ENCODE measurements at places on chromosomes 7 and 10.

DNA sequence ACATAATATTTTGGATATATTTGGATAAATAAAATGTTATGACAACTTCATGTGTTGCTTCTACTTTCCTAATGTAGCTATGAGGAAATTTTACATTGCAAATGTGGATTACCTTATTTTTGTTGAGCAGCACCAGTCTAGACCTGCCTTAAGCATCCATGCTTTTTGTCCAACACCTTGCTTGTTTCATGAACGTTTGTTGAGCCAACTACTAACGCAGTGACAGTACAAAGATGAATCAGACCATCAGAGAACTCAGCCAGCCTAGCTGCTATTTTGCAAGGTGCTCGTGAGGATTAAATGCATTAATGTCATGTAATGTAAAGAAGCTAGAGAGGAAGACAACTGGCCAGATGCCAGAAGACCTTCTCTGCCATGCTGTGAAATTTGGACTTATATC, 1.1 kb upstream of the ZC3HAV1L start:
- no peak for DNase-seq
- no peaks in the 10 kb centered on the region for H3K36me3 ChIP-seq
- no peak overlapping the region for H3K27ac ChIP-seq
- H3K4me1 ChIP-seq: peaks cover 39% of the 10 kb centered on the region
- no peak overlapping the region for H3K4me3 ChIP-seq

DNA sequence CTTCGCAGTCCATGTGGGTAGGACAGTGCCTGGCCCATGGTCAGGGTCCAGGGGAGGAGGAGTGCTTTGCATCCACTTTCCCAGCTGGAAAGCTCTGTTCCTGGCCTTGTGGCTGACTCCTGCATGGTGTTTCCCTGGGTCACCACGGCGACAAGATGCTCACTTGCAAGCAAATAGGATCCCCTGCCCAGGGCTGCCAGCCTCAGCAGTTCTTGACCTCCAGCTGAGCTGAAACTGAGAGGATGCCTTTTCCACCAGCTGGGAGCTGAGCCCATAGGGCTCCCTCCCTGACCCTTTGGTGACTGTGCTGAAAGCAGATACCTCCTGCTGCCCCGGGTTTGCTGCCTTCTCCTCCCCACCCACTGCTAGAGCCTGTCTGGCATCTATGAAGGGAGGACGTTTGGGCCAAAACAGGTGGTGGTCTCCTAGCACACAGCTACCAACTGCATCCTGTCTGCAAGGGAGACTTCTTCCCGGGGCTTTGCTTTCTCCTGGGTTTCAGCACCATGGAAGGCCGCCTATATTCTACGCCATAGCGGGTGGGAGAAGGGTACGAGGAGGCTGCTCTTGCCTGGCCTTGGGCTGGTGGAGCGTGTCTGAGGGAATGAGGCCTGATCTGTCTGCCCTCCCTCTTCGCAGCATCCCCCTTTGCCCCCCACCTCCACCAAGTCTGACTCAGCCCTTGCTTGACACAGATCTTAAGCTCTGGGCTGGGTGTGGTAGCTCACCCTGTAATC, 34.4 kb downstream of the UBTD1 start:
- H3K36me3 ChIP-seq: no peaks in the 10 kb centered on the region
- H3K4me1 ChIP-seq: no peaks in the 10 kb centered on the region

DNA sequence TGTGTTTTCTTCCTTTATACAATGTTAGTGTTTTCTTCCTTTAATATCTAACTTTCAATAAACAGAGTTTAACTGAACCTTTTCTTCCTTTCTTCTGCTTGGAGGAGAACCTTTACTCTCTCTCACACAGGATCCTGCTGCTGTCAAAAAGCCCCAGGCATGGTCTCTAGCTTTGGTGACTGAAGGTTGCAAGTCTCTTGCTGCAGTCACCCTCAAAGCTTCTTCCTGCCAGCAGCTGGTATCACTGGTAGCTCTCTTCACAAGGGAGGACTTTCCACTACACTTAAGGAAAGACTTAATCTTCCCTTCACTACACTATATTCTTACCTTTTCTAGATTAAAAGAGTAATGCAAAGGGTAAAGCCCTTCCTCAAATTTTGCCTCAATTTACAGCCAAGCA, 153.4 kb downstream of the SGMS1 start:
- peaks cover 40% of the 10 kb centered on the region for H3K4me1 ChIP-seq
- H3K4me3 ChIP-seq: no peak overlapping the region
- no peaks in the 10 kb centered on the region for H3K36me3 ChIP-seq
- peak overlapping the region; percentile 12 for H3K27ac ChIP-seq

DNA sequence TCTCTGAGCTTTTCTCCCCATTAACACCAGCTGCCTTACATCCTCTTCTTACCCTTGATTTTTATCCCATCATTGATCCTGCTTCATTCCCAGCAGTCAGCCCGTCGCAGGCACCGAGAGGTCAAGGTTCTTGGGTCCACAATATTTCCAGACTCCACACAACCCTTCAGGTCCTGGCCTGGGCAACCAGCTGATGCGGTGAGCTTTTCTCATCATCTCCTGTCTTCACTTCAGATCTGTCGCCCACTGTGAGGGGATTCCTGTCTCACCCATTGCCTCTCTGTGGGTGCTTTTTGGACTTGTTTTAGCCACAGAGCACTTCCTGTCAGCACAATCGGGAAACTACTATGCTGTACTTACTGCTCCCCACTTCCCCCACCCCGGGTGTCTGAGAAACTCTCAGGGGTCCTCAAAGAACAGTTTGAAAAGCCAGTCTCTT, 8.4 kb upstream of the PVRIG start:
- H3K36me3 ChIP-seq: no peaks in the 10 kb centered on the region
- no peak for DNase-seq
- H3K4me3 ChIP-seq: no peak overlapping the region
- H3K27me3 ChIP-seq: no peaks in the 10 kb centered on the region
- peaks cover 10% of the 10 kb centered on the region for H3K4me1 ChIP-seq

DNA sequence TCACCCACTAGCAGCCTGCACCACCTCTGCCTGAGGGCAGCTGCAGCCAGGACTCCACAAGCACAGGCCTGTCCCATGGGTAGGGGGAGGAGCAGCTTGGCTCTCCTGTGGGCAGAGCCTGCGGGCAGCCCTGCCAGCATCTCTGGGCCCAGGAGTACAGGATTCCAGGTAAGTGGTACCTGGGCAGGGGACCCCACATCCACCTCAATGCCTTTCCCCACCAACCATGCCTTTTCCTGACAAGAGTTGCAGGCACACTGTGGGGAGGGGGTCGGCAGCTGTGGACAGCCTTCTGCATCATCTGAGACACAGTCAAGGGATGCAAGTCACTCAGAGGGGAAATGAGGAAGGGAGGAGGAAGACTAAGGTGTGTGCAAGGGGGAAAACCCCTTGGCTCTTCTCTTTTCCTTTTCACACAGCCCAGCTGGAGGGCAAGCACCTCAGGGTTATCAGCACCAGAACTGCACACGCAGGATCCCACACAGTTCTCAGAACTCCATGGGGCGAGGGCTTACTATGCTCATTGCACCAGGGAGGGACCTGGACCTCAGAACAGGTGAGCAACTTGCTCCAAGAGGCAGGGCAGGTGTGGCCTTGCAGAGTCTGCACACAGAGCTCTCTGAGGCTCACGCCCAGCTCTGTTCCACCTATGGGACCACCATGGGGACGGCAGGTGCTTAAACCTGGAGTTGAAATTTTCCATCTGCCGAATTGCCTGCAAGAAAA, 16.5 kb upstream of the ANTXRL start:
- H3K27me3 ChIP-seq: no peaks in the 10 kb centered on the region
- H3K4me1 ChIP-seq: no peaks in the 10 kb centered on the region
- DNase-seq: no peak
- H3K4me3 ChIP-seq: no peak overlapping the region

DNA sequence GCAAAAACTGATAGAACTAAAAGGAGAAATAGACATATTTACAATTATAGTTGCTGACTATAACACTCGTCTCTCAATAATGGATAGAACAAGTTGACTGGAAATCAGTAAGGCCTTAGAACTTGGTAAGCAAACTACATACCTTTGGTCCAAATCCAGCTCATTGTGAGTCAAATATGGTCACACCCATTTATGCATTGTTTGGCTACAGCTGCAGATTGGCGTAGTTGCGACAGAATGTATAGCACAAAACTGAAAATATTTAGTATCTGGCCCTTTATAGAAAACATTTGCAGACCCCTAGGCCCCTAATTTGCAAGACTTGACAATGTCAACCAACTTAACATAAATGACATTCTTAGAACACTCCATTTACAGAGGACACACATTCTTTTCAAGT, 103.6 kb upstream of the EGR2 start:
- H3K4me1 ChIP-seq: peaks cover 17% of the 10 kb centered on the region
- H3K27me3 ChIP-seq: no peaks in the 10 kb centered on the region
- no peak overlapping the region for H3K27ac ChIP-seq
- no peaks in the 10 kb centered on the region for H3K36me3 ChIP-seq
- H3K4me3 ChIP-seq: no peak overlapping the region

GRCh38 chr7:76300166-76300731, 2.2 kb upstream of the HSPB1 start:
- no peak overlapping the region for H3K4me3 ChIP-seq
- no peak for DNase-seq
- no peaks in the 10 kb centered on the region for H3K36me3 ChIP-seq
- H3K27ac ChIP-seq: peak overlapping the region; percentile 1
- no peaks in the 10 kb centered on the region for H3K27me3 ChIP-seq

GRCh38 chr7:37550426-37550825, 101.8 kb upstream of the ELMO1 start:
- DNase-seq: no peak
- H3K27me3 ChIP-seq: no peaks in the 10 kb centered on the region
- H3K4me3 ChIP-seq: no peak overlapping the region
- no peak overlapping the region for H3K27ac ChIP-seq
- H3K4me1 ChIP-seq: peaks cover 3% of the 10 kb centered on the region

DNA sequence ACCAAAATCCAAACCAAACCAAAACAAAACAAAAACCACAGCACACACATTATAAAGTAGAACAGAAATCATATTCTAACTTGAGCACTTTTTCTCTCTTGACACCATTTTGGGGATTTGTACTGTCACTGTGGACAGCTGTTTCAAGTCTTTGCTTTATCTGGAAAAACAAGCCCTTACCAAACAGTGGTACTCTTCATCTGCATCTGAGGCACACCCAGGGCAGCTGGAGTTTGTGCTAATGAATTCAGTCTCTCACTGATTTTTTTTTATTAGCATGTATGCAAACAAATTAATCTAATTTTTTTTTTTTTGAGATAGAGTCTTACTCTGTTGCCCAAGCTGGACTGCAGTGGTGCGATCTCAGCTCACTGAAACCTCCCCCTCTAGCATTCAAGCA, 171.4 kb downstream of the RAPGEF5 start:
- no peaks in the 10 kb centered on the region for H3K36me3 ChIP-seq
- no peak overlapping the region for H3K27ac ChIP-seq
- peaks cover 11% of the 10 kb centered on the region for H3K4me1 ChIP-seq
- DNase-seq: no peak

DNA sequence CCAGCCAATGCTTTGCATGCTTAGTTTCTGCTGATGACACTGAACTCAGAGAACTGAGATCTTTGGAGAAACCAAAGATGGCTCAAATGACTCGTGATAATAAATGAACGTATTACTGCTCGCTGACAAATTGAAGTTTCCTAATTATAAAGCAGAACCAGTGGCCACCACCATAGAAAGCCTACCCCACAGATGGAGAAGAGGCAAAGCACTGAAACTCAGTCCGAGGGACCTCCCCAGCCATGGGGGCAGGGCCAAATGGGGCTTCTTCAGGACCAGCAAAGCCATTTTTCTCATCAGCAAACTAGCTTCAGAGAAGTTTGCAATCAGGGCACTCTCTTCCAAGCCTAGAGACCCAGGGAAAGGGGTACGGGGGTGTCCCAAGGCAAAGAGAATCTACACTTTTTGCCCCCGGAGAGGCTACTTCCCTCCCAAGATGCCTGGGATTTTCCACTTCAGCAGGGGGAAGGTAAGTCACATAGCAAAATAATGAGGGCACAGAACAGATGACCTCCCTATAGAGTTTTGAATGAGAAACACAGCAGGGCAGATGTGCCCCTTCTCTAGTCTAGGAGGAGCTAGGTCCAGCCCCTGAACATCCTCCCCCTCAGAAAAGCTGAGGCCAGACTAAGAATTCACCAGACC, 4.3 kb upstream of the IL6 start:
- no peak overlapping the region for H3K4me3 ChIP-seq
- peaks cover 46% of the 10 kb centered on the region for H3K4me1 ChIP-seq
- no peaks in the 10 kb centered on the region for H3K36me3 ChIP-seq
- no peak for DNase-seq

DNA sequence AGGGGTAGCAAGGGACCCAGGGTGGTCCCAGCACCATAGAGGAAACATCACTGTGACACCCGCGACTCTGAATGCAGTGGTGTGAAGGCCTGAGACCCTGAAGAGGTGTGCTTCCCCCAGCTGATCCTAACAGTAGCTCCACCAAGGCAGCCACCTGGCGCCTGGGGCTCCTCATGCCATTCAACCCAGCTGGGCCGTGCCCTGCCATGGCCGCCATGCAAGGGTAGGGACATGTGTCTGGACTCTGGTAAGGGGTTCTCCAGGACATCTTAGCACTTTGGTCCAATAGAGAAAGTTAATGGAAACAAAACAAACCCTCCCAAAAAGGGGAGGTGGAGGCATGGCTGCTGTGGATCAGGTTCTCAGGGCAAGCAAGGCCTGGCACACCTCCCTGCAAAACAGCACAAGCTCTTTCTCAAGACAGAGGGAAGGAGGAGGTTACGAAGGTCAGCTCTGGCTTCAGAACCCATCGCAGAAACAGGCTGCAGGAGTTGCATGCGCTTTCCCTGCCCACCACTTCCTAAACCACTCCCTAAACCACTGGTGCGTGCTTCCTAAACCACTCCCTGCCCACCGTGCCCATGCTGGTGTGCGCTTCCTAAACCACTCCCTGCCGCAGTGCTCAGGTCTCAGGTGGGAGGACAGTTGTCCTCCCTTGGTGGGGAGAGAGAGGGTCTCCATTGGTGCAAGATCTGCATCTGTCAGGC, 108.7 kb downstream of the LARP4B start:
- no peak overlapping the region for H3K4me3 ChIP-seq
- DNase-seq: no peak
- H3K4me1 ChIP-seq: no peaks in the 10 kb centered on the region
- H3K36me3 ChIP-seq: peaks cover 88% of the 10 kb centered on the region
- no peak overlapping the region for H3K27ac ChIP-seq

DNA sequence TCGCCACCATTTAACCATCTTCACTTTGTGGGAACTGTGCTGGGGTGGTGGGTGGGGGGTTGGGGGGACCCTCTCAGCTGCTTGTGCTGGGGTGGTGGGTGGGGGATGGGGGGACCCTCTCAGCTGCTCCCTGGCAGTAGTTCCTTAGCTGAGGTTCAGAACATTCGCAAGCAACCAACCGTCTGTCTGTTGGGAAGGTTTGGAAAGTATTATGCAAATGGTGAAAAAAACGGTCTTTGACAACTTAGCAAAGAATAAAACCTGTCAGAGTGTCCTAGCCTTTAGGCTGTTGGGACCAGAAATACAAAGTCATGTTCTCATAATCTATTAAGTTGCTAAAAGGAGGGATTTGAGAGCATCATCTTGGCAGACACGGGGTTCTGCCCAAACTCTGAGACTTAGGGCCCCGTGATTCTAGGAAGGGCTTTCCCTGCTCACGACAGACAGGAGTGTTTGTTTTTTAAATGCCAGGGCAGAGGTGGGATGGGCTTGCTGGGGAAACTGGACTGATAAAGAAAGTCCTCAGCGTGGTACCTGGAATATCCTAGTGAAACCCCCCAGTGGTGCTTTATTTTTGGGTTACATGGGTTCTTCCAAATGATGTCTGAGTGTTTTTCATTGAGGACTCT, 14.1 kb upstream of the SRGN start:
- H3K27me3 ChIP-seq: no peaks in the 10 kb centered on the region
- H3K27ac ChIP-seq: no peak overlapping the region
- H3K4me1 ChIP-seq: no peaks in the 10 kb centered on the region
- no peak for DNase-seq
- H3K36me3 ChIP-seq: no peaks in the 10 kb centered on the region

All from suprapubic skin (tissue), 4 donors.